ENCODE measurements at places on chromosomes 2 and 18. TPM values are rescaled to one million over a fixed set of nuclear protein-coding genes. Genes with fewer than 3 reads are reported as not detected.

The HOXD13 gene
- total RNA-seq, result not detected

- no peak overlapping the region for H3K27ac ChIP-seq
- no peaks in the 10 kb centered on the region for H3K27me3 ChIP-seq
- H3K4me1 ChIP-seq, result no peaks in the 10 kb centered on the region
- H3K4me3 ChIP-seq, result no peak overlapping the region
- no peak for DNase-seq
- H3K36me3 ChIP-seq, result no peaks in the 10 kb centered on the region
Observed at GRCh38 chr2:202193305-202193704, 45.1 kb downstream of the SUMO1 start.

GRCh38 chr2:209236377-209236776, 187.5 kb upstream of the MAP2 start:
- H3K4me3 ChIP-seq, result no peak overlapping the region
- H3K36me3 ChIP-seq, result no peaks in the 10 kb centered on the region
- no peaks in the 10 kb centered on the region for H3K27me3 ChIP-seq
- no peaks in the 10 kb centered on the region for H3K4me1 ChIP-seq
- DNase-seq, result no peak
- H3K27ac ChIP-seq, result no peak overlapping the region

GRCh38 chr2:161972866-161973265, 101.1 kb downstream of the DPP4 start:
- H3K36me3 ChIP-seq, result no peaks in the 10 kb centered on the region
- no peaks in the 10 kb centered on the region for H3K27me3 ChIP-seq
- no peak overlapping the region for H3K27ac ChIP-seq
- no peaks in the 10 kb centered on the region for H3K4me1 ChIP-seq

DNA sequence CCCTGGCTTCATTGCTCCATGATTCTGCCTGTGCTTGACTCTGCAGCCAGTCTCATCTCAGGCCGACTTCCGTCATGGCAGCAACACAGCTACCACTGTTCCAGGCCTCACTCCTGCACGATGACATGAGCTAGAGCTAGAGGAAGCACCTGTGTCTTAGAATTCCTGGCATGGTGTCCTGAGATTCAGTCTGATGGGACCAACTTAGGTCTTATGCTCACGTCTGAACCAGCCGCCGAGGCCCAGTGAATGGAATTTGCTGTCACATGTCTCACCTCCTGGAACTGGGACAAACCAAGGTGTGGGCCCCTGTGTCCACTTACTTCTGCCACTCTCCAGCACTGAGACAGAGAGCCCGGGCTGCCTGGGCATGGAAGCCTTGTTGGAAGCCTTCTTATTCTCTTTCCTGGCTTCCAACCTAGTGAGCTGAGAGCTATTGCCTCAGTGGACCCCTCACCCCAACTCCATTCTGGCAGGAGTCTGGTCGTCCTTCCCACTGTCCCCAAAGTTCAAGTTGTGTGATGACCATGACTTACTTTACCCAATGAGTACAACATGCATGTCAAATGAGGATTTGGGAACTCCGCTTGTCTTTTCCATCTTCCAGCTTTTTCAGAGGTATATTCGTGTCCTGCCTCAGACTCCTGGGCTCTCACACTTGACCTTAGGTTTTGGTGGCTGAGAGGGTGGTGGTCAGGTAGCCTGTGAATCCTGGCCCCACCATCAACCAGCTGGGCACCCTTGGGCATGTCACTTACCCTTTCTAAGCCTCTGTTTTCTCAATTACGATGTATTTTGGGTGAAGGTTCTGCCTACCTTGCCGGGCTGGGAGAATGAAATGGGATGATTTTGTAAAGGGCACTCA, 39.1 kb upstream of the HS6ST1 start:
- H3K4me3 ChIP-seq, result no peak overlapping the region
- H3K36me3 ChIP-seq, result no peaks in the 10 kb centered on the region
- no peak overlapping the region for H3K27ac ChIP-seq
- H3K4me1 ChIP-seq, result no peaks in the 10 kb centered on the region

The KLF7 gene
- 29.5 TPM for total RNA-seq

DNA sequence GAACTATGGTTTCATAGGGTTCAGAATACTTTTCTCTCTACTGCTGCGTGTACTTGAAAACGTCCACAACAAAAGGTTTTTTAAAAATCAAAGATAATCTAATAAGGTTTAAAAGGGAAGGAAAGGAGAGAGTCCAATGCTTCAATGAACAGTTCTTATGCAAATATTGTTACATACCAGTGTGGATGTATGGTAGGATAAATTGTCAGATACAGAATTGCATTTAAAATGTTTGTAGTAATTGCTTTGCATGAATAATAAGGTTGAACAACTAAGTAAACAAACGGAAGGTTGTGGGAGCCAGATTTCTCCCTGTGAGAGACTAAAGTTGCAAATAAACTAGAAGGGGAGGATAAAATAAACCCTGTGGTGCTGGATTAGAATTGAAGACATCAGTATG, 53.8 kb upstream of the RBBP8 start:
- no peak overlapping the region for H3K27ac ChIP-seq

The NIF3L1 gene
- total RNA-seq, result 24.1 TPM

DNA sequence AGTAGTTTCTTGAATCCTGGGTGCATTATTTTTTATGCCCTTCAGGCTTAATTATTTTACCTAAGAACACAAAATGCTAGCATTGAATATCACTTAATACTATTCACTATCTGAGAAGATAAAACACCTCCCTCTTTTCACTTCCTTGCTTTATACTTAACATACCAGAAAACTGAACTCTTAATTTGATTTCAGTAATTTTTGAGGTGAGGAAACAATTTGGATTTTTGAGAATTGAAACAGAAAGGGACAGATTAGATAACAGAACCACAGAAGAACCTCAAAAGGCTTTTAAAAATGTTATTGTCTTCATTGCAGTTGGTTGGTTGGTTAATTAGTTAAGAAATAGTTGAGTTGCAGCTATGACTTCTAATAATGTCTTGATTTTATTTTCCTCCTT, 69.5 kb downstream of the GPD2 start:
- H3K27ac ChIP-seq, result no peak overlapping the region
- H3K36me3 ChIP-seq, result no peaks in the 10 kb centered on the region
- H3K4me1 ChIP-seq, result no peaks in the 10 kb centered on the region
- DNase-seq, result no peak
- H3K27me3 ChIP-seq, result no peaks in the 10 kb centered on the region

DNA sequence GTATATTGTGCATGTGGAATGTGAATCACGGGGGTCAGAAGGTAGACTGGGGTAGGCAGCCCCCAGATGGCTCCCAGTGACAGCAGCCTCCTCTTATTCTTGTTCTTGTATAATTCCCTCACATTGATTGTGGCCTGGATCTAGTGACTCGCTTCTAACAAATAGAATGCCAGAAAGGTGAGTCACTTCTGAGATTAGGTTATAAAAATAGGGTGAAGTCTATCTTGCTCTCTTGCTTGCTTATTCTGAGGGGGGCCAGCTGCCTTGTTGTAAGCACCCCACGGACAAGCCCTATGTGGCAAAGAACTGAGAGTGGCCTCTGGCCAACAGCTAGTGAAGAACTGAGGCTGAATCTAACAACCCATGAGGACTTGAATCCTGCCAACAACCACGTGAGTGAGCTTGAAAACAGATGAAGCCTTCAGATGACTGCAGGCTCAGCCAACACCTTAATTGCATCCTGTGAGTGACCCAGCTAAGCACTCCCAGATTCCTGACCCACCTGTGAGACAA, 15.6 kb upstream of the RMND5A start:
- H3K27me3 ChIP-seq, result no peaks in the 10 kb centered on the region
- DNase-seq, result no peak
- H3K27ac ChIP-seq, result no peak overlapping the region
- H3K36me3 ChIP-seq, result no peaks in the 10 kb centered on the region

DNA sequence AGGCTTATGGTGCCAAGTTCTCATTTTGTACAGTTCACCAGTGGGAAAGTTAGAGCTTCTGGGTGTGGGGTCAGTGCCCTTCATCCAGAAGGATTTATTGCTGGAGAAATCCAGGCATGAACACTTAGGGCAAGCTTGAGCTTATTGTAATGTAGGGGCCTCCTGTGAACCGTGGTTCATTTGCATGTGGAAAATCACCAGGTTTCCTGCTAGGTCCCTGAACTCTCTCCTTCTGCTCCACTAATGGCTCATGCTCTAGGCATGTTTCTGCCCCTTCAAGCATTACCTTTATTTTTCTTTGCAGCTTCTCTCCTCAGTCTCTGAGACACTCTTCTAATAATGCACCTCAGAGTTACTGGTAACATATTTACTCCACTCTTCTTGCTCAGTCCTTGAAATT, 79.3 kb upstream of the FAM98A start:
- H3K27ac ChIP-seq, result no peak overlapping the region
- no peak overlapping the region for H3K4me3 ChIP-seq
- DNase-seq, result no peak
- no peaks in the 10 kb centered on the region for H3K27me3 ChIP-seq

DNA sequence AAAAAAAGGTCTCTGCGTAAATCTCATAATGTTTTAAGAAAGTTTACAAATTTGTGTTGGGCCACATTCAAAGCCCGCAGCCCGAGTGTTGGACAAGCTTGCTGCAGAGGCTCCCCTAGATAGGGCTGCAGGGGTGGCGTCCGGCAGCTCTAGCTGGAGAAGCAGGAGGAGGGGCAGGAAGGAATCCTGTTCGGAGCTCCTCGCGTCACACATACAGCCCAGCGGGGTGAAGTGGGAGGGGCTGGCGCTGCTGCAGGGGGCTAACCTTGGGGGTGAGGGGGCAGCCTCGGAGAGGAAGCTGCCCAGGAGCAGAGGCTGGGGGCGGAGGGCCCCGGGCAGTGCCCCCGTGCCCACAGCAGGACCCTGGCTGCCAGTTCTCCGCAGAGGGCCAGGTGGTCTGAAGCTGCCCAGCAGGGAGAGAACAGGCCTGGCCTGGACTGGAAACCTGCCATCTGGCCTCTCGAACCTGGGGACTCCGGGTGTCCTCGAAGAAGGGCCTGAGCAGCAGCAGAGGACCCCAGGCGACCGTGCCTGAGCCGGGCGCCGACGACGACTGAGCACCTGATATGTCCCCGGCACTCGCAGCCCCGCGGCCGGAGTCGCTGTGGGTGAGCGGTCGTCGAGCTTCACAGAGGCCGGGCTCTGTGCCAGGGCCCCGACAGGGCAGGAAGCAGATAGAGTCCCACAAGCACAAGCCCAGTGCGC, 2.6 kb upstream of the GPR35 start:
- H3K27ac ChIP-seq, result no peak overlapping the region
- no peaks in the 10 kb centered on the region for H3K36me3 ChIP-seq
- no peaks in the 10 kb centered on the region for H3K4me1 ChIP-seq
- no peak overlapping the region for H3K4me3 ChIP-seq
- no peaks in the 10 kb centered on the region for H3K27me3 ChIP-seq
- DNase-seq, result peak; percentile 54

GRCh38 chr2:36797324-36798070, 101.0 kb downstream of the VIT start:
- no peaks in the 10 kb centered on the region for H3K36me3 ChIP-seq
- no peaks in the 10 kb centered on the region for H3K27me3 ChIP-seq
- H3K4me3 ChIP-seq, result no peak overlapping the region
- no peak overlapping the region for H3K27ac ChIP-seq

GRCh38 chr2:44358503-44358902, 2.8 kb downstream of the PREPL start:
- H3K27ac ChIP-seq, result no peak overlapping the region
- H3K27me3 ChIP-seq, result no peaks in the 10 kb centered on the region
- DNase-seq, result peak; percentile 61
- H3K4me1 ChIP-seq, result peaks cover 23% of the 10 kb centered on the region
- H3K4me3 ChIP-seq, result no peak overlapping the region

- H3K36me3 ChIP-seq, result no peaks in the 10 kb centered on the region
- no peaks in the 10 kb centered on the region for H3K27me3 ChIP-seq
- no peak for DNase-seq
Observed at GRCh38 chr2:224436634-224437033, 34.7 kb upstream of the FAM124B start.

The TMEM169 gene
- total RNA-seq, result 2.7 TPM

DNA sequence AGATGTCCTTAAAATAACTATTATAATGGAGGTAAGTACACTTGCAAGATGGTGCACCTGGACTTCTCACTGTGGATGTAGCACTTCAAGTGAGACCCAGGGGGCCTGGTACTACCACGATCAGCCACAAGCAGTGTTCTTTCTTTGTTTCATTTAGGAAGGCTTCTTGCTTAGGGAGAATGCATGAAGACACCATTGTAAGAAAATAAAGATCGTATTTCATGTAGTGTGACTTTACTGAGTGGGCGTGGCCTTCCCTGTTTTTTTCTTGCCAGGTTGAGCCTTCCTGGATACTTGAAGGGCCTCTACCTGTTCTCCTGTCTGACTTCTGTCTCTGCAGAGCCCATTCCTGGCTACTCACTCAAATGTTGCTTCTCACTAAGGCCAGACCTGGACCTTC, 615.6 kb upstream of the SOX11 start:
- no peak overlapping the region for H3K27ac ChIP-seq
- no peaks in the 10 kb centered on the region for H3K4me1 ChIP-seq
- no peak overlapping the region for H3K4me3 ChIP-seq
- no peaks in the 10 kb centered on the region for H3K36me3 ChIP-seq
- DNase-seq, result no peak

GRCh38 chr18:47720741-47721140, 209.7 kb downstream of the SMAD2 start:
- no peak for DNase-seq
- peaks cover 3% of the 10 kb centered on the region for H3K4me1 ChIP-seq
- no peaks in the 10 kb centered on the region for H3K36me3 ChIP-seq
- no peaks in the 10 kb centered on the region for H3K27me3 ChIP-seq

DNA sequence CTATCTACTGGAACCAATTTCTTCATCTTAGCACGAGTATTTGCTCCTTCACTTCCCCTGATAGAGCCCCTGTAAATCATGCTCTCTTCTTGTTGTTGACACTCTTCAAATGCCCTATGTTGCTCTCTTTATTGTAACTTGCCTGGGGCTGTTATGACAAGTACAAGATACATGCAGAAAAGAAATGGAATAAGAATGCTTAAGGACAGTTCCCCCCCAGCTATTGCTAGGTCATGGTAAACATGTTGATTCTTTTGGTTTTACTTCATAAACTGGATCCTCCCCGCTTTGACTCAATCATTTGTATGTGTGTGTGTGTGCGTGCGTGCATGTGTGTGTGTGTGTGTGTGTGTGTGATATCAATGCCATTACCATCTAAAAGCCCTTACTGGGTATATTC, 368.5 kb upstream of the CNTNAP5 start:
- no peaks in the 10 kb centered on the region for H3K27me3 ChIP-seq
- no peaks in the 10 kb centered on the region for H3K36me3 ChIP-seq
- no peak for DNase-seq

DNA sequence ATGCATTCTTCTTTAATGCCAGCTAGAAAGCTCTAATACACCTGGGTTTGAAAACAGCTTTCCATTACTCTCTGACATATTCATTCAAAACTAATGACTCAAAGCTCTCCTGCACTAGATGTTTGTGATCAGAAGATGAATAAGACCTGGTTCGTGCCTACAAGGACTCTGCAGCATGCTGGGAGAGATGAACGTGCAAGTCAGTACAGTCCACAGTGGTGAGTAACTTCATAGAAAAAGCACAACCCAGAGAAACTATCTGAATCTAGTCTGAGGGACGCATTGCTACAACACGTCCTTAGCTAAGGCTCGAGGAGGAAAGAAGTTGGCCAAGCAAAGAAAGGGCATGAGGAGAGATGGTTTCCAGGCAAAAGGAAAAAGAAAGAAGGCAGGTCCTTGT, 234.3 kb downstream of the OSR1 start:
- H3K27ac ChIP-seq, result no peak overlapping the region
- peaks cover 10% of the 10 kb centered on the region for H3K4me1 ChIP-seq
- H3K36me3 ChIP-seq, result no peaks in the 10 kb centered on the region

GRCh38 chr2:165874445-165875039, 79.0 kb downstream of the TTC21B start:
- no peak overlapping the region for H3K27ac ChIP-seq
- no peaks in the 10 kb centered on the region for H3K36me3 ChIP-seq
- no peak overlapping the region for H3K4me3 ChIP-seq

- H3K27me3 ChIP-seq, result no peaks in the 10 kb centered on the region
- no peak for DNase-seq
- no peak overlapping the region for H3K4me3 ChIP-seq
- peaks cover 16% of the 10 kb centered on the region for H3K4me1 ChIP-seq
- no peak overlapping the region for H3K27ac ChIP-seq
- no peaks in the 10 kb centered on the region for H3K36me3 ChIP-seq
Observed at GRCh38 chr2:236511266-236511665, 58.4 kb upstream of the ACKR3 start.
